ENCODE measurements at places on chromosomes 11 and 22. TPM values are rescaled to one million over a fixed set of nuclear protein-coding genes. Genes with fewer than 3 reads are reported as not detected.

DNA sequence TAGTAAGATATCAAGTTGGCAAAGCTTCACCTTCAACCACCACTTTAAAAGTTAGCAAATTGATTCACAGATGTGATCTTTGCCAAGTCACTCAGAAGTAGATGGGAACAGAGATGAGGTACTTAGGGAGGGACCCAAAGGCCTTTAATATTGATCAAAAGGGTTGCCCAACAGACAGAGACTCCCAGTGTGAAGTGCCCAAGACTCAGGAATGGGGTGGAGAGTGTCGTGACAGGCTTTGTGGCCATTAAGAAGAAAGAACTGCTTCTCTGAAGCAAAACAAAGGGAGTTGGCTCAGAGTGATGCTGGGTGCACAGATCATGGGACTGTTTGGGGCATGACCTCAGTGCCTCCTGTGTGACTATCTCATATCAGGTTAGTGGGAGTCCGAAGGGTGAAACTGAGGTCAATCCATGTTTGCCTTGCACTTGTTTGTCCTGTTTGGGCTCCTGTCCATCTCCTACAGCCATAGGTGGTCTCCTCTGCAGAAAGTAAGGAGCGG lies 132.3 kb downstream of the APIP start:
- DNase-seq: no peak

- no peak for DNase-seq
These were observed 23.2 kb downstream of the IFITM10 start for GRCh38 chr11:1727096-1727690.

DNA sequence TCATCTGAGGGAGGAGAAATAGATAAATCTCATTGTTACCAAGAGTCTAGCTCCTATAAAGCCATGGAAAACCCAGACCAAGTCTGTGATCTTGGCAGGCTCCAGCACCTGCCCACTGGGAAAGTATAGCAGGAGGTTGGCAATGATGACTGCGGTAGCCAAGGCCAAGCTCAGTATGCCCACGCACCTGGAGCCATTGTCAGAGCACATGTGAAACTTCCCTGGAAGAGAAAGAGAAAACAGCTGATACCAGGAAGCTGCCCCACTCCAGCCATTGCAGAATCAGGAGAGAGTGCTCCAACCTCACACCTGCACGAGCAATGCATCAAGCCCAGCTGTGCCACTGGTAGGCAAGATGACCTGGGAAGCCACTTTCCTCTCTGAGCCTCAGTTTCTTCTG lies 62.2 kb upstream of the HEPHL1 start:
- DNase-seq: no peak

Gene CCDC188
- total RNA-seq: not detected

- no peak for DNase-seq
These were observed 76.2 kb downstream of the KCNC1 start for GRCh38 chr11:17810746-17811145.

Gene SERHL2
- total RNA-seq: 1.3 TPM

GRCh38 chr11:92125321-92125720 lies 99.3 kb upstream of the FAT3 start:
- no peak for DNase-seq

GRCh38 chr11:40268551-40268950 lies 1190.9 kb downstream of the LRRC4C start:
- no peak for DNase-seq

Gene FIBIN
- total RNA-seq: not detected

- no peak for DNase-seq
These were observed 71.9 kb upstream of the PPARA start for GRCh38 chr22:46078241-46079092.

Gene OR51G2
- not detected for total RNA-seq

DNA sequence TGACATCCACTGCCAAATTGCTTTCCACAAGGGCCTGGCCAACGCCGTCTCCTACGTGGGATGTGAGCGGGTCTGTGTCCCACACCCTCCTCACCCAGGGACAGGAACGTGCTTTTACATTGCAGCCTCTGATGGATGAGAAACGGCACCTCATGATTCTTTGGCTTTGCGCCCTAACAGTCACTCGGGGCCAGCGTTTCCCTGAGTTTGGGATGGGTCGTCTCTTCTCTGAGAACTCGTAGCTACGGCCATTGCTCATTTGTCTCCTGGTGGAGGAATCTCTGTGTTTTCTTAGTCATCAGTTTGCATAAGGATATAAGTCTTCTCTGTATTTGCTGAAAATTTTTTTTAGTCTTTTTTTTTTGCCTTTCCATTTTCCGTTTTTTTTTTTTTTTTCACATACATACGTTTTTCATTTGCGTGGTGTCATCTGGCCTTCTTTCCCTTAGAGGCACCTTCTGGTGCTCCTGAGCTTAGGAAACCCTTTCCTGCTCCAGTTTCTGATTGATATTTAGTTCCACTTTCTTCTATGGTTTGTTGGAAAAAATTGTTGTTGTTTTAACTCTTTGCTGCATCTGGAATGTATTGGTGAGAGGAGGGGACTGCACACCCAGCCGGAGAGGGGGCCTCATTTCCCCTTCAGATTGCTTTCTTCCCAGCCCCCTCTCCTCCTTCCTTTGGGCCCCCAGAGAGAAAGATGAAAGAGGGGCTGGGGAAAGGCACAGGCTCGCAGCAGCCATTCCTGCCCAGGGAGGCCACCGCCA lies 12.0 kb downstream of the TNNT3 start:
- DNase-seq: no peak

Gene OR52B6
- total RNA-seq: not detected

Gene P2RX6
- 0.24 TPM for total RNA-seq

Gene NAP1L4
- 280 TPM for total RNA-seq

- no peak for DNase-seq
These were observed 879.0 kb upstream of the CCDC90B start for GRCh38 chr11:84165139-84165538.

Gene C22orf15
- 0.81 TPM for total RNA-seq

GRCh38 chr11:44798607-44798972 lies 71.8 kb downstream of the TSPAN18 start:
- no peak for DNase-seq

DNA sequence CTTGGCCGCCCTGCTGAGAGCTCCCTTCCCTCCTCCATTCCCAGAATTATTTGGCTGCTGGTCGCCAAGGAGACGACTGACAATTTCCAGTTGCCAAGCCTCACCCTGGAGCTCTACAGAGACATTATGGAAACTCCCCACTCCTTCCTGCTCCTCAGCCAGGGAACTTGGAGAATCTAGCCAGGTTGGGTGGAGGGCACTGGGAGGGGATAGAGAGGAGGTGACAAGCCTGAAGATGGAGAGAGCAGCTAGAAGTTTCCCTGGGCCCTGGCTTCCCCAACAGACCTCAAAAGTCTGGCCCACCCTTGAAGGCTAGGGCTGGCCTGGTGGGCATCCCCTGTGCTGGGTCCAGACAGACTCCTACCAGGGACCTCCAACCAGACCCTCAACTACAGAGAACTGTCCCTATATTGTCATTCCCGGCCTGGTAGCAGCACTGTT lies 6.7 kb upstream of the VSIG10L2 start:
- no peak for DNase-seq

Gene SMC1B
- 0.38 TPM for total RNA-seq

- DNase-seq: peak; percentile 12
These were observed 11.1 kb downstream of the NAV2 start for GRCh38 chr11:19723572-19724342.

DNA sequence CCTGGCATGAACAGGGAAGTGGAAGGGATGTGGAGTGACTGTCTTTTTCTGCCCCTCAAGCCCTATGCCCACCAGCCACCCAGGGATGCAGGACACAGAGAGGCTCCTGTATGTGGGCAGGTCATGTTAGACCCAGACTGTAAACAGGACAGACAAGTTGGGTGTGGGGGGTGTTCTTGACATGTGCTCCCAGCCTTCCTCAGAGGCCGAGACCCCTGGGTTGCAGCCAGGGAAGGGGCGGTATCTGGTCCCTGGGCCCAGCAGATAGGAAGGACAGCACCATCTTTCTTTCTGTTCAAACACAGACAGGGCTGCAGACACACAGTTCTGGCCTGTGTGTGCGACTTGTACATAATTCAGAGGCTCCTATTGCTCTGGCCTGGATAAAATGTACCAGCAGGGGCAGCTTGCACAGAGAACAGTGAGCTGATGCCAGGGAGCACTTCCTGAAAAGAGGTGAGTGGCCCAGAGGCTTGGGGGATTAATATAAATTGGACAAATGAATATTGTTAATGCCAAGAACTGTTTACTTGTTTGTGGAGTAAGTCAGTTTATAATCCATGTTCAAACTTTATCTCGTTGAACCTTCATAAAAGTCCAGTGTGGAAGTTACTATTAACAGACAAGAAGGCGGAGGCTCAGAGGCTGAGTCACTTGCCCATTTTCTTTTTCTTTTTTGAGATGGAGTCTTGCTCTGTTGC lies 16.6 kb downstream of the GDPD5 start:
- DNase-seq: no peak

- no peak for DNase-seq
These were observed 53.2 kb downstream of the PIK3C2A start for GRCh38 chr11:17154409-17155159.

Gene ADM2
- total RNA-seq: 3.4 TPM

- no peak for DNase-seq
These were observed 43.0 kb downstream of the P4HA3 start for GRCh38 chr11:74268456-74268855.

- DNase-seq: no peak
These were observed 4.0 kb upstream of the SLC43A3 start for GRCh38 chr11:57430952-57431351.

- DNase-seq: no peak
These were observed 52.6 kb upstream of the EMID1 start for GRCh38 chr22:29152954-29153719.

- no peak for DNase-seq
These were observed 1.3 kb downstream of the MYH9 start for GRCh38 chr22:36386351-36386899.

DNA sequence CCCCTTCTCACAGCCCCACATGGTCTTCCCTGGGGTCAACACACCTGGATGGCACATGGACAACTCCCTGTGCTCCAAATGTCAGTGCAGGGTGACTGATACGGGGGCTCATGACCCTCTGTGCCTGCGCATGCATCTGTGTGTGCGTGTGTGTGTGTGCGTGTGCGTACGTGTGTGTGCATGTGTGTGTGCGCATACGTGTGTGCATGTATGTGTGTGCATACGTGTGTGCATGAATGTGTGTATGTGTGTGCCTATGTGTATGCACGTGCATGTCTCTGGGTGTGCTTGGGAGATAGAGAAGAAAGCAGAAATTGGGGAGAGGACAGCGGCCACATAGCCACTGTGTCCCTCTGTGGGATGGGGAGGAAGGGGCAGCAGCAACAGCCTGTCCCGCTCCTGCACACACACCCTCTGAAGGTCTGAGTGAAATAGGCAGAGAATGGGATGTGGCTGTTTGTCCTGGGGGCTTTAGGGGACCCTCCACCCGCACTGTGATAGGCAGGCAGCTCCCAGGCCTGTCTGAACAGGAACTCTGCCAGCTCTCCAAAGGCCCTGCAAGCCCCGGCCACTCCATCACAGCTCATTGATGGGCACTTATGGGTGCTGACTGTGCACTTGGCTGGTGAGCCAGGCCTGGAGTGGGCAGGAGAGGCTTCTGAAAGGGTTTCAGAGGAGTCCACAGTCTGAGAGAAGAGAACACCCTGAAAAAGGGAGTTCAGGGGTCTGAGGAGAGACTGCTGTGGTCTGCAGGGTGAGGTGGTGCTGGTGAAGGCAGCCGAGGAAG lies 28.7 kb upstream of the PICK1 start:
- DNase-seq: no peak

DNA sequence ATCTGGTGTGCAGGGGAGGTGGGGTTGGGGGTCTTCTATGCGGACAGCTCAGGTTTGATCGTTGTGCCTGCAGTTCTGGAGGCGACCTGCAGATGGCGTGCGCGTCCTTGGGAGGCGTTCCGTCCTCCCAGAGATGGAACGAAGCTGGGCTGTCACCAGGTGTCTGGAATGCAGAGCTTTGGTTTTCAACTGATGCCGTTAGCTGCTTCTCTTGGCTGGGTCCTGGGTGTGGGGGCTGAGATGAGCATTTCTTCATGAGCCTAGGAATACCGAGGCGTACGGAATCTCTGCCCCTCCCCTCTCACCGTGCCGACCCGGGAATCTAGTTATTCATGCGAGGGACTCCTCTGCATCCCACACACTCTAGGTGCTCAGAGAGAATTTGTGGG lies 98.6 kb downstream of the CEP164 start:
- DNase-seq: peak; percentile 39

DNA sequence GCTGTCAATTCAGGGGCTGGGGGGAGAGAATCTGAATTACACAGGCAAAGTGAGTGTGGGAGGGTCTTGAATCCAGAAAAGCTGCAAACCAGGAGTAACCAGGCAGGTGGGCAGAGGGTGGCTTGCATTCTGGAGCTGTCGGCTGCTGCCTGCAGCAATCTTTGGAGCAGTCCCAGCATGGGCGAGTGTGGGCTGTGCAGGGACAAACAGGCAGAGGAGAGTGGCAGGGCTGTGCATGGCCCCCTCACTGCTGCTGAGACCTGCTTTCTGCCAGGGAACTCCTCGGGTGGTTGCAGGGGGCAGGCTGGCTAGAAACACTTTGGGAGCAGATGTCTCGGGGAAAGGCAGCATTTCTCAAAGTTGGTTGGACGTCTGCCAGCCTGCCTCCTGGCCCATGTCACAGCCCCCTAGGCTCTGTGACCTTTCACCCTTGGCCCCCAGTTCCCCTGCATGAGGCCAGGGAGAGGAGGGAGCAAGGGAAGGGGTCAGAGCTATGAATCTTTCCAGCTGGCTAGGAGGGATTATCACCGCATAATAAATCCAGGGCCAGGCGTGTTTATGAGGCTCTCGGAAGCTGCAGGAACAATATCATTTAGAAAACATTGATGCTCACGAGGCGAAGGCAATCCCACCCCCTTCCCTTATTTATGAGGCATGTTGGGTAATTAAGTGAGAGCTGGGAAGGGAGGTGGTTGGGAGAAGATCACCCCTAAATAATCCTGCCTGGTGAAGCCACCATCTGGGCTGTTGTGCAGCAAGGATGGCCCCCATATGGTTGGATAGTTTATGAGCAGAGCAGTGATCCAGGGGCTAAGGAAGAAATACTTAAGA lies 212.3 kb upstream of the NCAM1 start:
- DNase-seq: no peak

Gene TSPAN18
- total RNA-seq: 1.2 TPM

- no peak for DNase-seq
These were observed 2.9 kb downstream of the DSCAML1 start for GRCh38 chr11:117794135-117794534.

DNA sequence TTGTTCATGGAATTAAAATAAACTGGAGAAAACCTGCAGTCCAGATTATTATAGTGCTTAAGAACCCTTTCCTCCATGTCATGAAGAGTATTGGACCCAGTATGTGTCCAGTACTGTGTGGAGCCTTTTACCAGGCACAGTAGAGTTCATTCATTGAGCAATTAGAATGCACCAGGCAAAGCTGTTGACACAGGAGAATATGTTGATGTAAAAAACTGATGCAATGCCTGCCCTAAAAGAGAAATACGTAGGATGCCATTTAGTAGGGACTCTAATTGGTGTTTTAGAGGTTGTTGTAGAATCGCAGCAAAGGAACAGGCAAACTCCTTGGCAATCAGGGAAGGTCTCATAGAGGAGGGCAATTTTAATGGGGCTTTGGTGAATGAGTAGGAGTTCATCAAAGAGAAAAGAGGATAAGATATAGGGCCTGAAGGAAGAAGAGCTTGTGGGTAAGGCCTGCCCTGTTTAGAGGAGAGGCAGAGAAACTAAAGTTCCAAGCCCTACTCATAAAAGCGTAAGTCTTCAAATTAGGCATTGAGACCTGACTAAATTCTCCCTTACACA lies 126.4 kb downstream of the SEZ6L start:
- no peak for DNase-seq
